ENCODE measurements at places on chromosomes 5 and 9.

- no peak for DNase-seq
These were observed 68.8 kb downstream of the ZNF608 start for GRCh38 chr5:124677374-124678351.

- no peak for DNase-seq
These were observed 30.9 kb upstream of the CEP72 start for GRCh38 chr5:581266-581665.

DNA sequence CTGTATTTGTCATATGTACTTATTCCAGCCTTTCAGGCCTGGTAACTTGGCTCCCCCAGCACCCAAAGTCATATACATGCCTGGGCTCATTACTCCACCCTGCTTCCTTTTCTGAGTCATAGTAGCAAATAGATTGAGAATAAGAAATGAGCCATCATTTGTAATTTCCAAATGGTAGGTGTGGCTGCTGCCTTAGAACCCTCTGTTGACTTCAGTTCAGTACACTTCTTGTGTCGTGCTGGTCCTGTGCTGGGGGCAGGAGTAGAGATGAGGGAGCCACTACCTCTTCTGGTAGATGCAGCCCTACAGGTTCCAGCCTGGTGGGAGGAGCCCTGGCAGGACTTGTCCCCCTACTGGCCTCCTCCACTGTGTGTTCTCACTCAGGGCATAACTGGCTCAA, 11.1 kb downstream of the GM2A start:
- DNase-seq, result no peak

DNA sequence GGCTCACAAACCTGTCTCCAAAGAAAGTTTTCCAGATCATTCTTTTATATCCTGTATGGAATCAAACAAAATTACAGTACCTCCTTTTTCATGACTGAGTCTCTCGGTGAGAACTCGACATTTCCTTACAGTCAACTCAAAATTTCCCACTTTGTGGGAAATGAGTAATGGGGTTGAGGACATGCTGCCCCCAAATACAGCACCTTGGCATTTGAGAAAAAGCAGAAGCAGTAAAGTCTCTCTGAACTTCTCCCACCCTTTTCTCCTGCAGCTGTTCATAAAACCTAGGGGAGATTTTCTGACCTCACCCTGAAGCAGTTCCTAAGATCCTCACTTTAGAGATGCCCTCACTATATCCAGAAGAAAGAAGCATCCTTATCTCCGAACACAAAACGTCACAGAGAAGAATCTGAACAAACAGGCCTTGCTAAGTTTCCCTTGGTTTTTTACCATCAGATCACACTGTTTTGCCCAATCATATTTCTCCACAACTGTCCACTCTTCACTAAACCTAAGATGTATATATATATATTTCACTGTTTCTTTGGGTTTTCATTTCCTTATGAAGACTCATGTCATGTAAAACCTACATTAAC, 96.1 kb upstream of the APC start:
- no peak for DNase-seq

- DNase-seq, result no peak
These were observed 100.9 kb upstream of the HCN1 start for GRCh38 chr5:45796959-45797553.

DNA sequence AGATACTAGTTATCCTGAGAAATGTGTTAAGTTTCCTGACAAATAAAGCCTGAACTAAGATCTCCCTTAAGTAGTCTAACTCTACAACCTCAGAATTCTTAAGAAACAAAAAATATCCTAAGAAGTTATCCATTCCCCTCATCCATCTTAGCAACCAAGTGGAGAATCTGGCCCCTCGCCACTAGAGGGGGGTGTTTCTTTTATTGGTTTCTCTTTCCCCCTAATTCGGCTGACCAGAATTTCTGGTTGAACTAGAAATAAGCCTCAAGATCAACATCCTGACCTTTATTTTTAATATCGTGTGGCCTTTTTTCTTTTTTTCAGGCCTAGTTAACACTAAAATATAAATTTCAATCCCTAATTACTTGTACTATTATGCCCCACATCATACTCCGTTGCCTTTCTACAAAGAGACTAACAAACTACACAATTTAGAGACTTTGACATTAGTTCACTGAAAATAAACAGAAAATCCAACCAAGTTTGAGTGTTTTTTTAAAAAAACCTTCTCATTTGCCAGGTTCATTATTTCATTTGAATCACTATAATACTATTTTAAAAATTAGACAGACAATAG, 14.3 kb upstream of the NR4A3 start:
- DNase-seq, result no peak

DNA sequence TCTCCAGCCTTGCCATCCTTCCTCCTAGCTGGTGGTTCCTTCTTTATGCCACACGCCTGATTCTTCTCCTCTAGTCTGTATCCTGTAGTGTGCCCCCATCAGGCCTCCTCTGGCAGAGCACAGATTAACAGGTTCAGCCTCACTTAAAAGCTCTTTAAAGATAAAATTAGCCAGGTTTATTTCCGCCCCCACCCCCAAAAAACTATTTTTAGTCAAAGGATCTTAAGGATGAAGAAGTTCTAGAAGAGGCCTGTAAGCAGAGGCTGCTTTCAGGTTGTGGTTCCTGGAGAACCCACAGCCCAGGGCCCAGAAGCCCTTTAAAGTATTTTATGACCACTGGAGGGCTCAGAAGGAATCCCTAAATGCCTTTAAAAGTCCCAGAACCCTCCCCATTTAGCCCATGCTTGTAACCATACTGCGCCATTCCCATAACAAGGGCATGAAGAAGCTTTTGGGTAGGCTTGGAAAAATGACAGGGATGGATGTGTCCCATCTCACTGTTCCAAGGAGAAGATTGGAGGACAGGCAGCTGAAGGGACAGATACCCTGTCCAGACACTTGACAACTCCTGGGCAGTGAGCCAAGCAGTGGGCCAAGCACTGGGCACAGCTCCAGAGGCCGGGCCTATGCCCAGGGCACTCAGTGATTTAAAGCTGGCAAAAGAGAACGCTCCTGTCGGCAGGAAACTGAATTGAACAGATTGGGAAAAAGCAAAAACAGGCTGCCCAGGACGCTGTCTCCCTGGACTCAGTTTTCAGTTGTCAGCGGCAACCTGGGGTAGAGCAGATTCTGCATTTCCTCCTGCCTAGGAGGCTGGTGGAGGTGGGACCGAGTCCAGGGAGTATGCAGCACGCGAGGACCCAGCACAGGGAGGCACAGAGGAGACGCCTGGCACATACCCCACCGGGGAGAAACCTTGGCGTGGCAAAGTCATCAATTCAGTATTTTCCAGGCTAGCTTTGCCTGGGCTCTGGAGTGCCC, 106.3 kb upstream of the SSBP2 start:
- DNase-seq, result no peak

DNA sequence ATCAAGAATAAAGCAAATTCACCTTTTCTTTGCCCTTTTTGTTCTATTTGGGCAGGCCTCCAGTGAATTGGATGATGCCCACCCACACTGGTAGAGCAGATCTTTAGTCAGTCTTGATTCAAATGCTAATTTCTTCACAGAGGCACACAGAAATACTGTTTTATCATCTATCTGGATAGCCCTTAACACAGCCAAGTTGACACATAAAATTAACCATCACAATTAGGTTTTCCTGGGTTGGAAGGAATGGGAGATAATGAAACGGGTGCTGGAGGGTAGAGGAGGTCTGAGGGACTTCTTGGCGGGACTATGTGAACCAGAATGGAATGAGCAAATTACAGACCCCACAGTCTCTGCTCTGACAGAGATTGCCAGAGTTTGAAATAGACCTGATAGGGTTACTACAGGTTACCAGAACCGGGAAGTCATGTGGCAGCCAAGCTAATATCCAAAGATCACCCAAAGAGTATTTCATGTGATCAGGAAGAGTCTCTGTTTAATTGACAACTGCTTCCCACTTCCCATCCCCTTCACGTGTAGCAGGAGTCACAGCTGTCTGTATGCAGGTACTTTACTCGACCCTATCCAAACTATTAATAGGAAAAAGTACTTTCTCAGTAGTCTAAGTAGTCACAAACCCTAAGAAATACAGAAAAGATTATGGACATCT, 20.0 kb upstream of the TMEM161B start:
- DNase-seq, result no peak

DNA sequence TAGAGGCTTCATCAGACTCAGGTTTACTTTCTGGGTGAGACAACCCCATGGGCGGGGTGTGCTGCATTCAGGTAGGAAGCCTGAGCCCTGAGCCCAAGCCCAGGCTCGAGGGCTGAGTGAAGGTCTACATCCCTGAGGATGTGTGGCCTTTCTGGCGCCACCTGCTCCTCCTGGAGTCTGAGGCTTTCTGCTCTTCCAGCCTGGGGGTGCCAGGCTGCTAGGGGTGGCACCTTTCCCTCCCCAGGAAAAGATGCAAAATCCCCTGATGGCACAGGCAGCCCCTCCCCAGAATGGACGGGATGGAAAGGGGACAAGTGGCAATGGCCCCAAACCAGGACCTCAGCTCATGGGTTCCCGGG, 44.4 kb upstream of the PRRC2B start:
- no peak for DNase-seq

All from progenitor cell of endocrine pancreas (in vitro differentiated cells).